CD4-positive, alpha-beta T cell treated with Interleukin-17A for 4 hours (primary cell): ENCODE measurements at places on chromosomes 2 and 18.

- no peak for DNase-seq
These were observed 50.5 kb downstream of the RAB27B start for GRCh38 chr18:54878659-54879358.

GRCh38 chr2:99081891-99082290 lies 59.6 kb upstream of the C2orf15 start:
- DNase-seq: no peak

DNA sequence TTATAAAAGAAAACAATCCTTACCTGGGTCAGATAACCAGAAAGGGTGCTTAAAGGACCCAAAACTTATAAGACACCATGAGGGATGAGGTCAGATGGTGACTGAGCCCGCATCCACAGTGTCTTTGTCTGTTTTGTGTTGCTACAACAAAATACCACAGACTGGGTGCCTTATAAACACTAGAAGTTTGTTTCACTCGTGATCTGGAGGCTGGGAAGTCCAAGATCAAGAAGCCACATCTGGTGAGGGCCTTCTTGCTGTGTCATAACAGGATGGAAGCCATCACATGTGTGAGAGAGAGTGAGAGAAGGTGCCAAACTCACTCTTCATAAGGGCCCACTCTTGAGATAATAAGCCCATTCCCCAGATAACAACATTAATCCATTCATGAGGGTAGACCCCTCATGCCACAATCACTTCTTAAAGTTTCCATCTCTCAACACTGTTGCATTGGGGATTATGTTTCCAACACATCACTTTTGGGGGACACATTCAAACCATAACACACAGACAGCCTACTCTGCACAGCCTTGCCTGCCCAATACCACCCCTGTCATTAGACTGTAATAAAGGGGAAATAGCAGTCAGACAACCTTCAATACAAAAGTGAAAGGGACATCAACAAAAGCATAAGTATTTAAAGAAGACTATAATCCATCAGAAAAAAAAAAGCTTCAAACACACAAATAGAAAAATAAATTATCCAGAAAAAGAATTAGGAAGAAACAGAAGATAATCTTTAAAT lies 249.8 kb downstream of the ANAPC1 start:
- no peak for DNase-seq

DNA sequence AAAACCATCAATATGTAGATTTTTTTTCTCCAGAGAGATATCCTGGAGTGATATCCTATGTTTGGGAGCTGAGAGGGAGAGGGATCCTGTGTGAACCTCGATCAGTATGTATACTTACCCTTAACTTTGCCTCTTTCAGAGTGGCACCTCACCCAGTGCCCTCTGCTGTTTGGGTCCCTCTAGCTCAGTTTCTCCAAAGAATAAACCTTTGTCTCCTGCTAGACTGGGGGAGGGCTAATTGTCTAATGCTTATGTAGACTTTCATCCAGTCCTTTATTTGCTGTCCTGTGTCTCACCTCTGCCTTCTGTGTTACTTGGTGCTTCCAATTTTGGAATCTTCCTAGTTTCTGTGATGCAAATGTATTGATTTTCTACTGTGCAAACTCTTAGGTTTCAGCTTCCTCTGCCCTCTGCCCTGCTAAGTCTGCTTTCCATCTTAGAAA lies 48.4 kb downstream of the MTX2 start:
- DNase-seq: no peak

DNA sequence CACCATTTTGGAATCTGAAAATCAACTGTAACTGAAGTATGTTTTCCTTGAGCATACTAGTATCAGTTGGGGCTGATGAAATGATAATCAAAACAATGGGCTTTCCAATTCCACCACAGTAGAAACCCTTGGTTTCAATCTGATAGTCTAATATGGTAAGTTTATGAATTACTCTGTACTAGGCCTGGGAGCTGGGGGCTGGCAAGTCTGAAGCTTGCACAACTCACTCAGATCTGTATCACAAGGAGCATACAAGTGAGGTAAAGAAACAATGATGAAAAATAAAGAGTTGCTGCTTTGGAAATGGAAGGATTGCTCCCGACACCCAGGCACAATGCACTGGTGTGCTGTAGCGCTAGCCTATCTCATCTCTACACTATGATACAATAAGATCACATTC lies 19.4 kb downstream of the ZEB2 start:
- DNase-seq: no peak

DNA sequence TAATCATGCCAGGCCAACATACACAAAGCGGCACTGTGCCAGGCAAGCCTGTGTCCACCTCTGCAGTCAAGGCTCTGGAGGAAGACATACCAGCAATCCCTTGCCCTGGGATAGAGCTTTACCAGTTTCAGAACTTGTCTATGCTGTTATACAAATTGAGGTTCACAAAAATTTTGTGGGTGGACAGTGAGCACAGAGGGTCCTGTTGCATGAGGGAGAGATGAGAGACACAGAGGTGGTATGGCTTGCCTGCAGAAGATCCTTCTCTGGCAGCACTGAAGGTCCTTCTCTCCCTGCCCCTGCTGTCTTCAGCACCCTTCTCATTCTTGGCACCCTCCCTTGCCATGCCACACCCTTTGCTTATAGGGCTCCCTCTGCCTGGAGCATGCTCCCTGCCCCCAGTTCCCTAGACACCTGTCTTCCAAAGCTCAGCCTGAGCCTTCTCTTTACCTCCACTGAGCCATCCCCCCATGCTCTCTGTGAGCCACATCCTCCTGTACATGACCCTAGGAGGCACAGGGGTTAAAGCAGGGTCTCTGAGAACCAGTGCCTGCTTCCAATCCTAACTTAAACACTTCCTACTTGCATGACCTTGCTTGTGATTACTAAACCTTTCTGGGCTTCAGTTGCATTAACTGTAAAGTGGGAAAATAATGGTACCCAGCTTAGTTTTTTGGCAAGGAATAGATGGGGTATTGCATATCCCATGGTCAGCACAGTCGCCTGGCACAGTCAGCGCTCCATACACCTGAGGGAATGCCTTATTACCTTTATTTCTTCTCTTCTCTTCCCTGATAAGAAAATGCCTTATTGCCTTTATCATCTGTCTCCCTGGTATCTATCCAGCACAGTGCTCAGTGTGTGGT lies 857 bp downstream of the FABP1 start:
- no peak for DNase-seq

- DNase-seq: no peak
These were observed 46.2 kb upstream of the DNMT3A start for GRCh38 chr2:25387876-25388449.

GRCh38 chr2:98654699-98655495 lies 46.5 kb downstream of the UNC50 start:
- DNase-seq: peak; percentile 62

DNA sequence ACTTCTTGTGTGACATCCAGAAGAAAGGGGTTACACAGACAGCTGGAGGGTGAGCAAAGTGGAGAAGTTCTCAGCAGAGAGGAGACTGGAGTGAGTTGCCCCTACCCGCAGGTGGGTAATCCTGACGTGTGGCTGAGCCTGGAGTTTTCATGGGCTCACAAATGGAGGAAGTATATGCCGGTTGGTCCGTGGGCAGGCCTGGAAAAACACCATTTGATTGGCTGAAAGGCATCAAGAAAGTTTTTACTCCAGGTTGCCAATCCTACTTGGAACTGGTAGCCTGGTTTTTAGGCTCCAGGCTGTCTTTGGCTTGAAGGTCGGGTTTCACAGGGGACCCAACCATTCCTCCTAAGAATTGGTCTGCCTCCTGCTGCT lies 1177.4 kb upstream of the LRRTM1 start:
- no peak for DNase-seq

DNA sequence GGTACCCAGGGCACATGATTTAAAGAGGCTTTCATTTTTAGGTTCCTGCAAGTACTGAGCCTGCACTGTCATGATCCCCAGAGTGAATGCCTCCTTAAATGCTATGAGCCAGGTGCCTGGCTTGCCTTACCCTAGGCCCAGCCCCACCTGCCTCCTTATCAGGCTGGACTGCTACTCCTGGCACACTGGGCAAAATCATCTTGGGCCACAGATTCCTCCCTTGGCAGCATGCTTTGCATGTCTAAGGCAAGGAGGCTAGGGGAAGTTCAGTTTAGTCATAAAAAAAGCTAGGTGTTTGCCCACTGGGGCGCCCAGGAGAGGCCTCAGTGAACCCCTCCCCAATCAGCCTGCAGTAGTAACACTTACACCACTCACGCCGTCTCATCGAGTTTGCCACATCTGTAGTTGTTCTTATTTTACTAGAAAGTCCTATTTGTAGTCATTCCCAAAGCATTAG lies 45.1 kb downstream of the LBH start:
- DNase-seq: no peak

- no peak for DNase-seq
These were observed 257.3 kb upstream of the HNMT start for GRCh38 chr2:137706786-137707613.

DNA sequence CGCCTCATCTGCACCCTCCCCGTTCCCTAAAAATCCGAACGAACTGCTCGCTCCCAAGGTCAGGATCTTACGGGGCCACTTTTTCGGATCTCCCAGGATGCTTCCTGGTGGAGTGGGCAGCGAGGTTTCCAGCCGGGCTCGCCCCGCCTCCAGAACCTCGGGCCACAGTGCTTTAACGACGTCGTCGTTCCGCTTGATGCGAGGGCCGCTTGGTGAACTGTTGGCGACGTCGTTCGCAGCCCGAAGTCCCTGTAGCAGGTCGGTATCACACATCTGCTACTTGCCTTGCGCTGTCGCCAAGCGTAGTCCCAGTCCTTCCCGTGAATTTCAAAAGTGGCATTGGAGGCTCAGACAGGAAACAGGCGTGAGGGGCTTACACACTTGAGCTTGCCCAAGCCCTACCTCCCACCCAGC lies 15.3 kb downstream of the EVX2 start:
- DNase-seq: no peak

DNA sequence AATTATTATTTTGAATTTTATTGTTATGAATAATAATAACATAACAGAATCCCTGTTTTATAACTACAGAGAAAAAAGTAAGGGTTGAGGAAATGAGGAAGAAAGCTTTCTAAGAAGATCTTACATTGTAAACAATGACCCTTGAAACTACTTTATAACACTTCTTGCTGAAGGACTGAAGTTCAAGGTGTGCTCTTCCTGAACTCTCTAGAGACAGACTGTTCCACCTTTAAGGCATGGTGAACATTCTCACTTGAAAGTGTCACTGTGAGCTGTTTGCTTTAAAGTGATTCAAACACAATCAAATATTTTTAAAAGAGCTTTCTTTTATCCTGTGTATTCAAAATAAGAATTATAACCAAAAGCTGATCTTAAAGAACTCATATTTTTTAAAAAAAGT lies 131.5 kb downstream of the DNAH7 start:
- no peak for DNase-seq

- DNase-seq: no peak
These were observed 461.1 kb upstream of the UBE2E3 start for GRCh38 chr2:180519276-180519675.

DNA sequence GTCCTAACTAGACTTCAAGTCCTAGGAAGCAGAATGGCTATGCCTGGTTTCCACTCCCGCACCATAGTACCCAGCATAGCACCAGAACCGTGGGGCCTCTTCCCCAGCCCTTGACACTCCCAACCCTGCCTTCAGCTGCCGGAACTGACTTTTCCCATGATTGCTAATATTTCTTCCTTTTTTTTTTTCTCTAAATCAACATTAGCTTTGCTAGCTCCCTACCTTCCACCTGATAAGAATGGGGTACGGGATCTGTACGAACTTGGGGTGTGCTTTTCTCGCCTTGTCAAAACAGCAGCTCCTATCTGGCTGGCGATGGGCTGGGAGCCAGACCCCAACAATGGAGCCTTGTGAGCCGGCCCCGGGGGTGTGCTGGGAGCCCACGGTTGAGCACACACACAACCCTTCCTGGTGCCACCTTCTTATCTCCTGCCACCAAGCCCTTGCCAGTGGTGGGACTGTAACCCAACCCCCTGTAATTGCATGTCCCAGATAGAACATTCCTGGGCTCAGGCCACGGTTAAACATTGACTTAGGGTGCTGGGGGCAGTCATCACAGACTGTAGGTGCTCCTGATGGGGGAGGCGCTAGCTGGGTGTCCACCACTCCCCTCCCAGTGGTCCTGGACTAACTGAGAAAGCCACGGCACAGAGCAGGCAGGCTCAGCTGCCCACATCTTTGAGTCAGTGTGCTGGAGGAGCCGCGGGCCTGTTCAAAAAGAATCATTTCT lies 213.0 kb upstream of the HAAO start:
- no peak for DNase-seq

DNA sequence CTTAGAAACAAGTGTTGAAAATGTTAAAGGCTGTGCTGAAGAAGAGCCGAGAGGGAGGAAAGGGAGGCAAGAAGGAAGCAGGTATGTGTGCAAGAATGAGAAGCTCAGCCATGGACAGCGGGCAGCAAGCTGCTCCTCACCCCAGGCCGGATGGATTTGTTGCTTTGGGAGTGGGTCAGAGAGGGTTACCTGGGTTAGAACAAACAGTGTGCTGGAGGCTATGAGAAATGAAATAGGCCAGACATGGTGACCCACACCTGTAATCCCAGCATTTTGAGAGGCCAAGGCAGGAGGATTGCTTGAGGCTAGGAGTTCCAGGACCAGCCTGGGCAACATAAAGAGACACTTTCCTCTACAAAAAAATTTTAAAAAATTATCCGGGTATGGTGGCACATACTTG lies 97.5 kb downstream of the TANC1 start:
- DNase-seq: no peak

DNA sequence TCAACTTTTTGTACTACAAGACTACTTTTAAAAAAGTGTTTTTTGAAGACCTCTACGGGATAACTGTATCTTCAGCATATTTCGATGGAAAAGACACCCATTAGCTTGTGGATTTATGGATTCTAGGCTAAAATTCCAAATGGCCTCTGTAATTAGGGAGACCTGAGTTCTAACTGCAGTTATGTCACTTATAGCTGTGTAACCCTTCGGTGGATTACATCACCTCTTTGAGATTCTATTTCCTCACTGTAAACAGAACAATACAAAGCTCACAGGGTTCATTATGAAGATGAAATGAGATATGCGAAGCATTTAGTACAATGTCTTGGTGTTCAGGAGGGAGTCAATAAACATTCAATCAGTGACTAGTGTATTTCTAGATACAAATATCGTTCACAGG lies 24.2 kb downstream of the LMAN2L start:
- DNase-seq: no peak

GRCh38 chr2:68828887-68829708 lies 42.1 kb downstream of the BMP10 start:
- DNase-seq: peak; percentile 79

- no peak for DNase-seq
These were observed 42.3 kb downstream of the SERPINB7 start for GRCh38 chr18:63817441-63818051.

DNA sequence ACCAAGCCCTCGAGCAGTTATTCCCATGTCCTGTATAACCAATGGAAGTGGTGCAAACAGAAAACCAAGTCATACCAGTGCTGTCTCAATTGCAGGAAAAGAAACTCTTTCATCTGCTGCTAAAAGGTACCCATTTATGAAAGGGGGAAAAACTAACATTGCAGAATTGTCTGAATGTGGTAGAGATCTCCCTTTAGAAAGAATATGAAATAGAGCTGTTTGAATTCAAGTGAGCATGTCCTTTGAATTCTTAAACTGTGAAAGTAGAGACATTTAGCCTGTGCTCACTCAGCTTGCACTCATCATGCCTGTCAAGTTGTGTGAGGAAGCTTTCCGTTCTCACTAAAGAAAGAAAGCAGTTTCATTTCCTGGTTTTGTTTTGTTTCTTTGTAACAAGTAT lies 87.4 kb downstream of the EML4 start:
- DNase-seq: no peak

- DNase-seq: no peak
These were observed 340.6 kb downstream of the DYSF start for GRCh38 chr2:71793926-71794325.

- DNase-seq: peak; percentile 77
These were observed 46.2 kb upstream of the MGAT5 start for GRCh38 chr2:134207589-134208209.

- DNase-seq: no peak
These were observed 341.6 kb upstream of the VWC2L start for GRCh38 chr2:214069254-214069653.
